H9 (cell line): ENCODE measurements at places on chromosomes 7 and 10. TPM values are rescaled to one million over a fixed set of nuclear protein-coding genes. Genes with fewer than 3 reads are reported as not detected.

GRCh38 chr10:131424053-131424452, 112.5 kb upstream of the TCERG1L start:
- H3K4me1 ChIP-seq: no peaks in the 10 kb centered on the region
- DNase-seq: no peak
- no peaks in the 10 kb centered on the region; the same call in 2 of the 3 replicates for H3K36me3 ChIP-seq
- H3K27me3 ChIP-seq: no peaks in the 10 kb centered on the region
- H3K4me3 ChIP-seq: no peak overlapping the region

DNA sequence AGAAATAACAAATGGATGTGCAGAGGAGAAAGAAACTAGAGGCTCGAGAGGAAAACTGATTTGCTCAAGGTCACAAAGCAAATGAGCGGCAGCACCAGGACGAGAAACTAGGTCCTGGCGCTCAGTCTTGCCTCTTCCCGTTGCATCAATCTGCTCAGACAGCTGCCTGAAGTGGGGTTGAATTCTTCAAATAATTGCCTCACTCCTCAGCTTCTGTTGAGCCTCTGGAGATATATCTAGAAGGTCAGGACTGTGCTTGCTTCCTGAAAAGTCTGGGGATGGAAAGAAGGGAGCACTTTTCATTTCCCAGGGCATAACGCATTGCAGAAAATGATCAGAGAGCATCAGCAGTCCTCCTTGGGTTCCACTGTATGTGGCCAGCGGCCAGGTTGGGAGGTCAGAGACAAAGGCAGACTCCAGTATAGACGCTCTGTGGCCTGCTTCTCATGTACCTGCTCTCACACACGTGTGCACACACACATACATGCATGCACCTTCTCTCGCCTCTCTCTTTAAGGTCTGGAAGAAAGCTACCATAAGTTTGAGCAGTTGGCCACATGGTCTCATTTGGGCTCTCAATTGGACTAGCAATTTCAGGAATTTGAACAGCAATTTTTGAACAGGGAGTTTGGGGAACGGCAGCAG, 83.7 kb upstream of the DUSP5 start:
- H3K36me3 ChIP-seq: no peaks in the 10 kb centered on the region
- no peak overlapping the region for H3K27ac ChIP-seq
- H3K27me3 ChIP-seq: no peaks in the 10 kb centered on the region
- DNase-seq: no peak

DNA sequence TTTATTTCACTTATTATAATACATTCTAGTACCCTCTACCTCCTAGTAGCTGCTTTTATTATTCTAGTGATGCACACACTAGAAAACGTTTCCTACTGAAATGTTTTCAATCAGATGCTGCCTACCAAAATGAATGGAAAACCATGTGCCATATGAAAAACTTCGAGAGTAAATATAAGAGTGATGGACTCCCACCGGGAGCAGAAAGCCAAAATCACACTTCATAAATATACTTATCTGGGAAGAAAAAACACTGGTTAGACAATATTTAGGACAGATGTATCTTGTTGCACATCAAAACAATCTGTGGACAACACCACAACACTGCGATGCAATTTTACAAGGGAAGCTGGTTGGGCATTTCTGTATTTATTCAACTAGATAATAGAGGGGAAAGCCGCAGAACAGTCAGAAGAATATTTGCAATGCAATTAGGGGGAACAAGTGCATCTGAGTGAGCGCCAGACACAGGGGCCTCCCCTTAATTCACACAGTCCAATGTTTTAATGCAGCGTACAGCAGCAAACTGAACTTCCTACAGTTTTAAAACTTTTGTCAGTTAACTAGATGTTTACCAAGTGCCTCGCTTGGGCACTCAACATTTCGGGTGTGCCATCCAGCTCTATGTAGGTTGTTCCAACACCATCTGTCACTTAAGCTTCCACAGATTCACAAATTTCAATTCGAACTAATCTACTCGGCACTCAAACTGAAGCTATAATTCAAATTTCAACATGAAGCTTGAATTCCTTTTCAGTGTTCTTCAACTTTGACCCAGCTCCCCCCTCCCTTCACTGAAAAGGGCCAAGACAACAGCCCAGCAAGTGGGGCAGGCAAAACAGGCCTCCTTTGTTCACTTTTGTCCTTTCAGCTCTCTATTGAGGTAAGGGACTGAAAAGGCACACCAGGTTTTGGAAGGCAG, 7.4 kb downstream of the NRCAM start:
- no peak overlapping the region for H3K27ac ChIP-seq
- no peak overlapping the region for H3K4me3 ChIP-seq
- H3K4me1 ChIP-seq: no peaks in the 10 kb centered on the region
- no peak for DNase-seq
- no peaks in the 10 kb centered on the region for H3K36me3 ChIP-seq

- no peaks in the 10 kb centered on the region for H3K27me3 ChIP-seq
- H3K4me1 ChIP-seq: no peaks in the 10 kb centered on the region
- H3K27ac ChIP-seq: no peak overlapping the region
- no peaks in the 10 kb centered on the region for H3K36me3 ChIP-seq
- H3K4me3 ChIP-seq: no peak overlapping the region
- no peak for DNase-seq
These were observed 122.2 kb downstream of the GPR37 start for GRCh38 chr7:124643311-124643811.

DNA sequence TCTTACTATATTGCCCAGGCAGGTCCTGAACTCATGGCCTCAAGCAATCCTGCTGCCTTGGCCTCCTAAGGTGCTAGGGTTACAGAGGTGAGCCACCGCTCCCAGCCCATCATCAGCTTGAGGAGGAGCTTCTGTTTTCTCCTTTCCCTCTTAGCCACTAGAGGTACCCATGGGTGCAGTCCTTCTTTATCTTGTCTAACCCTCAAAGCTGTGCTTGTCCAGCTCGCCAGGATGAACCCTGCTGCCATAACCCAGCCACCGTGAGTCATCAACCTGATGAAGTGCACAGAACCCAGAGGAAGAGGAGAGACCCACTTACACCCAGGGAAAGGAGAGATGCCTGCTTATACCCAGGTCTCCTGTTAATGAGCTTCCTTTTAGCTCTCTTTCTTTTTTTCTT, 133.4 kb downstream of the CUL2 start:
- no peak for DNase-seq
- no peaks in the 10 kb centered on the region for H3K36me3 ChIP-seq
- no peaks in the 10 kb centered on the region for H3K27me3 ChIP-seq

DNA sequence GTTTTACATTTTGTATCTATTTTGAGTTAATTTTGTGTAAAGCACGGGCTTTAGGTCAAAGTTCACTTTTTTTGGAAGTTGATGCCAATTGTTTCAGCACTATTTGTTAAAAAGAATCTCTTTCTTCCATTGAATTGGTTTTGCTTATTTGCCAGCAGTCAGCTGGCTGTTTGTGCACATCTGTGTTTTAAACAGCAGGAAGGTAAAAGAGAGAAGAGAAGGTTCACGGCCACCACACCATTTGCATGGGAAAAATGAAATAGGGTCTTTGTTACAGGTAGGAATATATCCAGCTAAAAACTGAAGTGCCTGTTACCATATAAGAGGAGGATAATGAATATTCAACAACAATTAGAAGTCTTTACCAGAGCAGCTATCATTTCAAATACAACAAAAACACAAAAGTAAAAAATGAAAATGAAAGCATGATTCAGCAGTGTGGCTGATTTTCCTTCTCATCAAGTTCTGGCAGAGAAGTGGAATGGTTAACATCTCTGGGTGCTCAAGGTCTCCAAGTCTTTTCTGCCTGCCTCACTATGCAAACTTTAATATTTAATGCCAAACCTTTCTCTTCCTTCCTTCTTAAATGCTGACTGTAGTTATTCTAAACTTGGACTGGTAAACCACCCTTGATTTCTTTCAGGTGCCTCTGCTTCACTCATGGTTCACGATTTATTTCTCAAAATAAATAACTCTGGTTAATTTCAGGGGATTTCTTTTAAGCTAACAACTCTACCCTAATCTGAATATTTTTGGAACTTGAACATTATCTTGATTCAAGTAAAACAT, 841.5 kb downstream of the GRM8 start:
- H3K27me3 ChIP-seq: no peaks in the 10 kb centered on the region
- H3K4me1 ChIP-seq: no peaks in the 10 kb centered on the region

- H3K27ac ChIP-seq: no peak overlapping the region
- no peak overlapping the region for H3K4me3 ChIP-seq
- H3K4me1 ChIP-seq: no peaks in the 10 kb centered on the region
- H3K36me3 ChIP-seq: peaks cover 41% of the 10 kb centered on the region
- DNase-seq: no peak
These were observed 3.5 kb downstream of the CYCS start for GRCh38 chr7:25121599-25121998.

DNA sequence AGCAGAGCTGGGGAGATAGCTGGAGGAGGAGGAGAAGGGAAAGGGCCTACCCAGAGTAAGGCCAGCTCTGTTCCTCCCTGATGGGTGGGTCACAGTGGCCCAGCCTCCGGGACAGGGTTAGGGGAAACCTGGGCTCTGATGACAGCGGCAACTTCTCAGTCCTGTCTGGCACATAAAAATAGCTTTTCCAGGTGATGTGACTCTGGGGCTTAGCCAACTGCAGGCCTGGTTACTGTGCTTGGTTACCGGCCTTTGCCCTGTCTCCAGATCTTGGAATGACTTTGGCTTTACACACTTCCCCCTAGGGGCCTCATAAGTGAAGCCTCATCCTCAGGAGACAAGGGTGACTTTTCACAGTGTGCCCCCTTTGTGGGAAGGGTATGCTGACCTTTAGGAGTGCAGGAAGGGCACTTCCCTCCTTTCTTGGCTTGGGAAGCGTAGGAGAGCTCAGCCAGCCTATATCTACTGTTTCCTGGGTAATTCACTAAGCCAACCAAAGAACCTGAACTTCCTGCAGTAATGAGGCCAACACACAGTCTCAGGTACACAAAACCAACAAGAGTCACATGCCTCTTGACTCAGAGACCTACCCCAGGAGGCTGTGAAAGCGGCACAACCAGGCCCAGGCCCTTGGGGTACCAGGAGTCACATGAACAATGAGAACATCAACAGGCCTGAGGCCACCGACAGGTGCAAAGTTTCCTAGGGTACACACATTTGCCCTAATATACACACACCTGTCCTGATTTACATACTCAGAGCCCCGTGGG, 11.7 kb upstream of the HILPDA start:
- no peaks in the 10 kb centered on the region for H3K27me3 ChIP-seq
- no peak for DNase-seq
- no peaks in the 10 kb centered on the region for H3K36me3 ChIP-seq
- H3K4me3 ChIP-seq: no peak overlapping the region
- H3K27ac ChIP-seq: no peak overlapping the region

- H3K27ac ChIP-seq: no peak overlapping the region
- H3K4me3 ChIP-seq: no peak overlapping the region
- H3K4me1 ChIP-seq: no peaks in the 10 kb centered on the region
- no peak for DNase-seq
These were observed 34.3 kb upstream of the BTBD16 start for GRCh38 chr10:122236690-122237306.

DNA sequence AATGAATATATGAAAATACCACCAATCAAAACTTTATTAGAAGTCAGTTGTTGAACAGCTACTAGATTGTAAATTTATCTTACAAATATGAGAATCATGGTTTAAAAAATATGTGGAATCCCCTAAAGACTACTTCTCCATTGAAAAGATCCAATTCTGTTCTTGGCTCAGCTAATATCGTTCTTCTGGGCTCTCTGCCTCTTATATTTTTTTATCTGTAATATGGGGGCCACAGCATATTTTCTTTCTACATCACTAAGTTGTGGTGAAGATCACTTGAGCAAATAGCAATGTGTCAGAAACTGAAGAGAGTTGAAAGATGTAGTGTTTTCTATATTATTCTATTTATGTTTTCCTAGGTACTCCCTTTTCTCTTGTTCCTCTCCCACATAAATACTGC, 198.1 kb downstream of the FZD1 start:
- no peak for DNase-seq
- H3K4me3 ChIP-seq: no peak overlapping the region
- peaks cover 6% of the 10 kb centered on the region; the same call in 1 of the 2 replicates for H3K36me3 ChIP-seq

DNA sequence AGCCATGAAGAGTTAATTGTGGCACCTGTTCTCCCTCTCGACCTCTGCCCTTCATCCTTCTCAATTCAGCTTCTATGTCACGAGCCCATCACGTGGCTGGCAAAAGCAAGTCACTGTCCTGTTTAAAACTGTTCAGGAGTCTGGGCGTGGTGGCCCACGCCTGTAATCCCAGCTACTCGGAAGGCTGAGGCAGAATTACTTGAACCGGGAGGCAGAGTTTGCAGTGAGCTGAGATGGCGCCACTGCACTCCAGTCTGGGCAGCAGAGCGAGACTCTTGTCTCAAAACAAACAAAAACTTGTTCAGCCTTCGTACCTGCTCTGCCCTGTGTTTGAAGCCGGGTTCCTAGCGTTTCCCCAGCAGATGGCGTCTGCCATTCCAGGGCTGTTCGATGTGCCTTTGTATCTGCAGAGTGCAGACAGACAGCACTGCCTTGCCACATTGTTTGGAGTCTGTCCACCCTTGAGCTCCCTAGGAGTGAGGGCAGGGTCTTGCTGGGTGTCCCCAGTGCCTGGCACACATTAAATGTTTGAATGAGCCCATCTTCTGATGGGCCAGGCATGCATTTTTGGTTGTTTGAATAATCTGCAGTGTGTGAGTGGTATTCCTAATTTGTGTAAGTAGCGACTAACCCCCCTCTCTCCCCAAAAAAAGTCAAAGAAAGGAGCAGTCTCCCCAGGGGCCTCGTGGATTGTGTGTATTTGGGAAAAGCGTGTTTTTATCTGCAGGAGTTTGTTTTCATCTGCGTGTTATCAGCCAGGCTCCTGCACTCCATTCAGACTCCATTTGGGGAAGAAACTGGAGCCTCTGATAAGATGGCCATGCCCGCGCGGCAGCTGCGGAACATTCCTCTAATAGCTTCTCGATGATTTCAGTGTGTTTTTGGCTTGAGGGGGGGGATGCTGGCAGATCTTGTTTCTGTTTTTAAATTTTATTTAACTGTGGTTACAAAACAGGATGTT, 61.2 kb downstream of the DNAJB6 start:
- H3K4me1 ChIP-seq: no peaks in the 10 kb centered on the region
- H3K27ac ChIP-seq: no peak overlapping the region
- H3K4me3 ChIP-seq: no peak overlapping the region
- H3K27me3 ChIP-seq: no peaks in the 10 kb centered on the region
- DNase-seq: peak; percentile 72

- DNase-seq: no peak
- H3K27ac ChIP-seq: no peak overlapping the region
- peaks cover 25% of the 10 kb centered on the region for H3K36me3 ChIP-seq
- H3K4me3 ChIP-seq: no peak overlapping the region
- no peaks in the 10 kb centered on the region for H3K27me3 ChIP-seq
These were observed 4.7 kb upstream of the ARPC1B start for GRCh38 chr7:99369767-99370391.

GRCh38 chr7:33836797-33837355, 68.5 kb upstream of the BMPER start:
- H3K27me3 ChIP-seq: no peaks in the 10 kb centered on the region
- H3K36me3 ChIP-seq: no peaks in the 10 kb centered on the region
- no peak overlapping the region for H3K27ac ChIP-seq

The LUC7L2 gene
- 81.2 and 84.5 TPM in 2 replicates for total RNA-seq

The LMOD2 gene
- total RNA-seq: not detected in 2 replicates

The ETV1 gene
- total RNA-seq: 68.5 and 71.8 TPM in 2 replicates

The NKX1-2 gene
- total RNA-seq: 14.9 and 15.3 TPM in 2 replicates

The TSPAN13 gene
- 16.4 and 18.7 TPM in 2 replicates for total RNA-seq

The ZNF511 gene
- 83.6 and 89.4 TPM in 2 replicates for total RNA-seq

The CTAGE4 gene
- total RNA-seq: 4.8 and 6.2 TPM in 2 replicates

The ATE1 gene
- 25.3 and 29.0 TPM in 2 replicates for total RNA-seq

The MSMB gene
- not detected in 2 replicates for total RNA-seq

The HOXA10 gene
- not detected in 2 replicates for total RNA-seq
